Activated CD4-positive, alpha-beta T cell treated with anti-CD3 and anti-CD28 coated beads for 4 hours (primary cell): ENCODE measurements at places on chromosomes 16 and 17.
A peak's percentile ranks its signal among the peaks of the same experiment; 100 is the strongest.

GRCh38 chr17:57289613-57290012 is 33.3 kb downstream of the MSI2 start:
- DNase-seq, result no peak

DNA sequence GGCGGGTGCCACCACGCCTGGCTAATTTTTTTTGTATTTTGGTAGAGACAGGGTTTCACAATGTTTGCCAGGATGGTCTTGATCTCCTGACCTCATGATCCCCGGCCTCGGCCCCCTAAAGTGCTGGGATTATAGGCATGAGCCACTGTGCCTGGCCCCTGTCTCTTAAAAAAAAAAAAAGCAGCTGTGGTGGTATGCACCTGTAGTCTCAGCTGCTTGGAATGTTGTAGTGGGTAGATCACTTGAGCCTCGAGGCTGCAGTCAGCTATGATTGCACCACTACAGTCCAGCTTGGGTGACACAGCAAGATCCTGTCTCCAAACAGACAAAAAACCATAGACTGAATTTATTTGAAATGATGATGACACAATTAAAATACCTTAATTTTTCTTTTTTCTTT is 24.3 kb downstream of the CDK12 start:
- DNase-seq, result no peak

GRCh38 chr16:3974751-3975150 is 94.2 kb upstream of the CREBBP start:
- DNase-seq, result no peak

DNA sequence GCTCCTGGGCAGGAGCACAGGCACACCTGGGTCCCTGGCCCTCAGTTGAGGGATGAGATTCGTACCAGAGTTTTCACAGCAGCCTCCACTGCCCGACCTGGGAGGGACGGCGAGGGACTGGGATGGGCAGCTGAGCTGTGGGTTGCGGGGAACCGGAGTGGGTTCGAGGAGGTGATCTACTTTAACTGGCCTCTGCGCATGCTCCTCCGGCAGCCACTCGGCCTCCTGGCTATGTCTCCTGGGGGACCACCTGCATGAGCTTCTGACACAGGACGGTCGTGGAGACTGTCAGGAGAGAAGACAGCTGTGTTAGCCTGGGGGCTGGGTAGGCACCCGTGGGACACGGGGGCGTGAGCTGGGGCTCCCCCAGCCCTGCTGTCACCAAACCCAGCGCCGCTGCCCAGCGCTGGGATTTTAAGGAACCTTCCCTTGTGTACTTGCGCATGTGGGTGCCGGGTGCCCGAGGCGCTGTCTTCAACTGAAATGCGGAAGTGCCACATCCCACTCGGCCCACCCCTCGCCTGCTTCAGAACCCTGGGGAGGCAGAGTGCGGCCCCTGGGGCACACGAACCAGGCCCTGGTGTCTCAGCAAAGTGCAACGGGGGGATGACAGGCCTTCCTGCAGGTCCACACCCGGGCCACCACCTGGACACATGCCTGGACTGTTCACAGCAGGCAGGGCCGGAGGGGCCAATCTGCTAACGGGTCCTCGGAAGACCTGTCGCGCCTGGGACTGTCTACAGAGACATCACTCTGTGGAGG is 36.4 kb downstream of the SLC7A5 start:
- peak; percentile 18 for DNase-seq

DNA sequence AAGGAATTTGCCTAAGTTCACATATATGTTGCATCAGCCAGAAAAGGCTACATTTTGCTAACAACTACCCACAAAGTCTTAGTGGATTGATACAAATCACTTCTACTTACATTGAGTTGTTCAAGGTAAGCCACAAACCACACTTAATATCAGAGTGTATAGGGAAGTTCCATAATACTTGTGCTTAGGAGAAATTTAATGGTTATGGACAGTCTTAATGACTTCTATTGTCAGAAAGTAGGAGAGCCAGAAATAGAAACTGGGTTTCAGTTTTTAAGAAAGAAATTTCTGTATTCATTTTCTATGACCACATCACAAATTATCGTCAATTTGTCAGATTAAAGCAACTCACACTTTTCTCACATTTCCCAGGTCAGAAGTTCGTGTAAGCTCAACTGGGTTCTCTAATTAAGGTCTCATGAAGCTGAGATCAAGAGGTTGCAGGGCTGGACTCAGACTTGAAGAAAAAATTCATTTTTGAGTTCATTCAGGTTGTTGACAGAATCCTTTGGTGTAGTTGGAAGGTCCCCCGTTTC is 695.7 kb downstream of the CDH11 start:
- no peak for DNase-seq

GRCh38 chr17:81541123-81541522 is 11.0 kb downstream of the FAAP100 start:
- DNase-seq, result no peak

DNA sequence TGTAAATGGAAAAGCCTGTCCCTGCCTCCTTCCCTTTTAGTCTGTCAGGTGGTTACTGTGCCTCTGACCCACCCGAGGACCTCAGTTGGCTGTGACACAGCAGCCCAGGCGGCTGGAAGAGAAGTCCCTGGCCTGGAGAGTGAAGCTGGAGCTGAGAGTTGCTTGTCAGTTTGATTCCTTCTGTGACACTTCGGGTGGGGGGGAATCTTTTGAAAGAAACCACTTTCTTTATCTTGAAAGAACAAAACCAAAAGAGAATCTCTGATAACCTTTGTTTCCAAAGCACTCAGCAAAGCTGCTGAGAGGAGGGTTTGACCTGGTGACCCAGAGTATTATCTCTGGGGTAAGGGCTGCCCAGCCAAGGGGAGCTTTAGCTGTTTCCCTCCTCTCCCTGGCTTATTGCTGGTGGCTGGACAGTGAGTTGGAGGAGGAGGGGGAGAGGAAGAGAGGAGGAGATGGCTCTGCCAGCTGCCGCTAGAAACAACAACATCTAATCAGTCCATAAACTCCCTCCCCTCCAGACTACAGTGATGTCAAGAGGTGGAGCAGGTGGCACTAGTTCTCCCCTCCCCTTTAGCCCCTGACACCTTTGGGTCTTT is 34.0 kb downstream of the YPEL2 start:
- peak; percentile 21 for DNase-seq

DNA sequence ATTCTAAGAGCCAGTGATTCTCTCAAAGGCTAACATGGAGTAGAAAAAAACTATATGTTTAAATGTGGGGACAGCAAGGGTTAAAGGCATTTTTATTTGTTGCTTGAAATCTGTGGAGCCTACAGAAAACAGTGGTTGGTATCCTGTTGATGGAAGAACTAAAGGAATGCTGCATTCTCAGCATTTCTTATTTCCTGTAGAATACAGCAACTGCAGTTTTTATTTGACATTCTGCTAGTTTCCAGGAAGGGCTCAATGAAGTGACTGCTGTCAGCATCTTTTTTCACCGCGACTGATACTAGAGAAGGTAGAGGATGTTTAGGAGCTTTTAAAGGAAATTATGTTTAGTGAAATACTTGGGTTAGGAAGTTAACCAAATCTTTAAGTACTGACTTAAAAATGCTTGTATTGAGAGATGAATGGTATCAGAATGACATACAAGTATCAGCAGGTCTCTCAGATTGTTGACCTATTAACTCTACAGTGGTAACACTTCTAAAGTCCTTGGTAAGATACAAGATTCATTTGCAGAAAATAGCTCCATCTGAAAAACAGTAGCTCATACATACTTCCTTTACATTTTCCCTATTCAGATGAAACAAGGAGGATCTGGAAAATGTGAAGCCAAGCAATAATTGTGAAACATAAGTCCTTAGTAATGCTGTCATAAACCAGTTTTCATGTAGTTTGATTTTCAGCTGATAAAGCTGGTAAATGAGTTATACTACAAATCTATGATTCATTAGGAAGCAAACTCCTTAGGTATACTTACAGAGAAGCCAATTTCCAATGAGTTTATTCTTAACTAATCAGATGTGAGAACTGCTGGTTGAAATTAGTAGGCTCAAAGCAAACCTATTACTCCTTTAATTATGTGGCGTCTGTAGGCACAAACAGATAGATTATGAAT is 15.2 kb downstream of the CLTC start:
- no peak for DNase-seq

DNA sequence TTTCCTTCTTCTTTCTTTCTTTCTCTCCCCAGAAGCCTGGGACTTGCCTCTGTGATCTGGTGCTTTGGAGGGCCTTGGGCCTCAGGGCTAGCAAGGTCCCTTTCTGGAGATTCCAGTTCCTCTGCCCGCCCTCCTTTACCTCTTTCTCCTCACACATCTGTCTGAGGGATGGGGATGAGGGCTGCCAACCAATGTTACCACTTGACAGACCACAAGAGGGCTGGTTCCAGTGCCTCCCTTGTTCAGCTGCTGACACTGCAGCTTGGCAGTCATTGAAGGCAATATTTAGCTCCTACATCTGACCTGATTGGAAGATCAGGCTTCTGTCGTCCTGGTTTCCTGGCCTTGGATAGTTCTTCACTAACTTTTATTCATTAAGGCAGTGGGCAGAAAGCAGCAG is 3.6 kb upstream of the ZNF652 start:
- DNase-seq, result peak; percentile 28

DNA sequence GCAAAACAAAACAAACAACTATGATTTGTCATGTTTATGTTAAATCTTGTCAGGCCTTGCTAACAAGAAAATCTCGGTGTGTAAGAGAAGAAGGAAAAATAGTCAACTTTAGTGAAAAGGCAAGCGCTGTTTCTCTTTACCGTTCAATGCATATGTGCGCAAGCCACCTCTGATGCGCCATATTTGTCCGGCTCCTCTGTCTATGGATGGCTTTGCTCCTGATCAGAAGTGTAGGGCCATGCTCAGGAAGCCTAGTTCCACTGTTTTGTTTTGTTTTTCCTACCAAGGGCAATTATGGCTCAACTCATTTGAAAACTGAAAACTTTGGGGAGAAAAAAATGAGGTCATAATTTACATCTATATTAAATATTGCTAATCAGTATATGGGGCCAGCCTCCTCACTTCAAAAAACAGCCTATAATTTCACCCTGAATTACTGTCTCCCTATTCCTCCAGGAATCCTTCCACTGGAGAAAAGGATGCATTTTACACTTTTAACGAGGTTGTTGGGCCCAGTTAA is 4.5 kb downstream of the MAF start:
- no peak for DNase-seq

DNA sequence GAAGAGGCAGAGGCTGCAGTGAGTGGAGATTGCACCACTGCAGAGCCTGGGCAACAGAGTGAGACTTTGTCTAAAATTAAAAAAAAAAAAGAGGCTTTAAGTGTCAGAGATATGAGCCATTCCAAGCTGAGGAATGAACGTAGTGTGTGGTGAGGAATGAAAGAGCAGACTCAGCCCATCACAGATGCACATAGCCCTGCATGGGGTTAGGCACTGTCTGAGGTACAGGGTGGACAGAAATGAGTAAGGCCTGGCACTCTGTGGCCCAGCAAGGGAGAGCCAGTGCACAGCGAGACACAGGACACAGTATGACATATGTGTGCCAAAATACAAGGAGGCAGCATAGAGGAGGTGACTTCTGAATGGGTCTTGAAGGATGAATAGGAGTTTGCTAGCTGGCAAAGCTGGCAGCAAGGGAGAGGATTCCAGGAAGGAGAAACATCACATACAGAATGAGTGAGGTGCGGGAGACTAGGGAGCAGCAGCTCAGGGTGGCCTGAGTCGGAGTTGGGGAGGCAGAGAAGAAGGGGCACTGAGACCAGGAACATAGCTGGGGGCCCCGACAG is 8.7 kb upstream of the ZNF469 start:
- no peak for DNase-seq
